ENCODE measurements at places on chromosomes 3 and 15.

- no peak for DNase-seq
Observed at GRCh38 chr3:9141928-9142289, 107.5 kb downstream of the SRGAP3 start.

- DNase-seq = no peak
Observed at GRCh38 chr3:176046703-176047102, 1150.6 kb downstream of the TBL1XR1 start.

DNA sequence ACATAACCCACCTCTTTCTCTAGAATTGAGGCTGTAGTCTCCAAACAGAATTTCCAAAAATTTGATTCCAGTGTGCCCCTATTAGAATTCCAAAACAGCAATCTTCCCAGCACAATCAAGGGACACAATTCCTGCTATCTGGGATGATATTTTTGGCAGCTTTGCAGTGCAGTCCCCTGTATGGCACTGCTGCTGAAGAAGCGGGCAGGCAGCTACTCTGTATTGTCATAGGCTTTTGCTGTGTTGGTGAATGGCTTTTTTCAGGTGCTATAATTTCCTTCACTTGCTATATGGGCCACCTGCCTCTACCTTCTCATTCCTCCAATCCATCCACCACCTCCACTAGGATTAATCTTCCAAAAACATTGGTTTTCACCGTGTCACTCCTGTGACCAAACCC is 145.5 kb downstream of the VGLL4 start:
- DNase-seq = no peak

GRCh38 chr3:53144862-53145712 is 14.9 kb upstream of the RFT1 start:
- DNase-seq = no peak

DNA sequence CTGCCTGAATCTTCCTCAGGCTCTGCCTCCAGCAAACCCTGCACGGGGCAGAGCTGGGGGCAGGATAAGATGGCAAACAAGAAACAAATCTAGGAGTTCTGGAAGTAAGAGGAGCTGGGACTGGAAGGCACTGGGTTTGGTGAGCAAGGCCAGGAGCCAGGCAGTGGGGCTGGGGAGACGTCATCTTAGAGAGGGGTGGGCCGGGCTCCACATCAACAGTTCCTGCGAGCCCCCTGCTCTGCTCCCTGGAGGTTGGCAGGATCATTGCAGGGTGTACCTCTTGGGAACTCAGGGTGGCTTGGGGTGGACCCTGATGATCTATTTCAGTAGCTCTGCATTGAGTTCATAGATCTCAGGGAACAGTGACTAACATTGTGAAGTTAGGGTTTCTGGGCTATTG is 87.3 kb upstream of the PRR23E start:
- no peak for DNase-seq

DNA sequence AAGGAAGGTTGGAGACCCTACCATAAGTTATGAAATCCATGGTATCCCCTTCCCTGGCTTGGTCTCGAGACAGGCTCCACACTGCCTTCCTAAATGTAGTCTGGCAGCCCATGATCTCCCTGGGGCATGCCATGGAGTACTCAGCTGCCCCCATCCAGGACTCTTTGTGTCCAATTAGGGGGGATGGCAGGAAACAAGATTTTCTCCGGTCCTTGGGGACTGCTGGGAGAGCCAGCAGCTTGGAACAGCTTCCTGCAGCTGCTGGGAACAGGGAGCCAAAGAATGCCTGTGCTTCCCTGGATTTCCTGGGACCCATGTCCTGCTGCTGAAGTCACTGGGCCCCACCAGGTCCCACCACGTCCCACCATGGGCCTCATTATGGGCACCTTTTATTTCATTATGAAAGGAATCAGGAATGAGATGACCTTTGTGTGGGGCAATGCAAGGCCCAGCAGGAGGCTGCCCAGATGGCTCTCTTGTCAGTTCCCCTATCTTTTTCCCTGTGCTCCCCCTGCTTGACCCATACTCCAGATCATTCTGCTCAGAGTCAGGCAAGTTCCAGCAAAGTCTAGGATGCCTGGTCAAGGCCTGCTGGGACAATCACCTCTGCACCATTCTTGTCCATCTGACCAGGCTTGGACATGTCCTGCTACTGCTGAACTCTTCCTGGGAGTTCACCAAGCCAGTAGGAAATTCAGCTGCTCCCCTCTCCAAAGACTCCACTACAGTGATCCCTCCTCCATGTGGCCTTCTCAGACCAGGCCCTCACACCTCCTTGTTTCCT is 15.0 kb upstream of the DAG1 start:
- no peak for DNase-seq

GRCh38 chr15:78730955-78731354 is 80.3 kb downstream of the ADAMTS7 start:
- DNase-seq = no peak
